ENCODE measurements at places on chromosomes 6 and 20.

DNA sequence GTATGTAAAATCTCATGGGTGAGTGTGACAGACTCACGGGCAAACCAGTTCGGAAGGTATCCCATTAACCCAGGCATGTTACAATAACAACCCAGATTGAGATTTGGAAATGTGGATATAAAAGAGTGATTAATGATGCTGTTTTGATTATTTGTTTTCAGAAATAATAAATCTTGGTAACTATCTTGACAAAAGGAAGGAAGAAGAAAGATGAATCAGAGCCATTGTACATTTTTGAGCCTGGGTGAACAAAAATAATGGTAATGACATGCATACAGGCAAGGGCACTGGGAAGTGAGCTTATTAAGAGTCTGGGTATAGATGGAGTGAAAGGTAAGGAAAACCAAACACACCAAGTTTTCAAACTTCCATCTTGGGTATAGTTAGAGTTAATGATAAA lies 862.0 kb downstream of the PHF3 start:
- DNase-seq = no peak

- DNase-seq = no peak
These were observed 29.0 kb upstream of the PTCHD4 start for GRCh38 chr6:48139818-48140614.

GRCh38 chr6:35230950-35231349 lies 17.2 kb downstream of the SCUBE3 start:
- DNase-seq = no peak

GRCh38 chr6:140897349-140897748 lies 1235.4 kb upstream of the GJE1 start:
- DNase-seq = no peak
